Mesothelial cell of epicardium (in vitro differentiated cells): ENCODE measurements at places on chromosomes 3 and 15. TPM values are rescaled to one million over a fixed set of nuclear protein-coding genes. Genes with fewer than 3 reads are reported as not detected.

- no peaks in the 10 kb centered on the region for H3K36me3 ChIP-seq
- DNase-seq = no peak
- no peak overlapping the region for H3K27ac ChIP-seq
- H3K27me3 ChIP-seq = peaks cover 14% of the 10 kb centered on the region
- H3K4me1 ChIP-seq = no peaks in the 10 kb centered on the region
Observed at GRCh38 chr3:11084677-11085076, 69.6 kb upstream of the HRH1 start.

DNA sequence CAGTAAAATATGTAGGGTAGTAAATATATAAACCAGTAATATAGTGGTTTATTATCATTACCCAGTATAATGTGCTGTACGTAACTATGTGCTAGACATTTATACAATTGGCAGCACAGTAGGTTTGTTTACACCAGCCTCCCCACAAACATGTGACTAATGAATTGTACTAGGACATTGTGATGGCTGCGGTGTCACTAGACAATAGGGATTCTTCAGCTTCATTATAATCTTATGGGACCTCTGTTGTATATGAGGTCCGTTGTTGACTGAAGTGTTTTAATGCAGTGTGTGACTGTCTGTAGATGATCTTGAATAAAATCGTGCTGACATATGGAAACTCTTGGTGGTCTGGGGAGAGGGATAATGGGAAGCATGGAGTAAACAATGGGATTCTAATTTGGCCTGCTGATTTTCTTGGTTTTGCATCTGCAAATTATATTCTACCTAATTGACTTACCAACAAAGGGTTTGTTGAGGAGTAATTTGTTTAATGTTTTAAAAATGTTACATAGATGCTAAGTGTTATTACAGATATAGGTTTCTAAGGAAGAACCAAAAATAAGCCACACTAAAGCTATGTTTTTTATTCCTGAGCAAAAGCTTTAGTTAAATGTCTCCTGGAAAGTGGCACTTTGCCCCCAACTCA, 496.5 kb upstream of the TBL1XR1 start:
- no peak for DNase-seq
- H3K27ac ChIP-seq = peak overlapping the region; percentile 93
- H3K36me3 ChIP-seq = no peaks in the 10 kb centered on the region
- H3K4me3 ChIP-seq = no peak overlapping the region
- H3K4me1 ChIP-seq = peaks cover 18% of the 10 kb centered on the region

- H3K27ac ChIP-seq = no peak overlapping the region
- no peak for DNase-seq
- no peaks in the 10 kb centered on the region for H3K36me3 ChIP-seq
- H3K4me3 ChIP-seq = no peak overlapping the region
Observed at GRCh38 chr15:82298520-82298919, 35.9 kb downstream of the SAXO2 start.

Gene RBP2
- total RNA-seq = not detected in 3 replicates

Gene NRG4
- total RNA-seq = 7.6 to 8.7 TPM (median 7.6 TPM) in 3 replicates

Gene SSUH2
- 1.3 to 1.4 TPM (median 1.3 TPM) in 3 replicates for total RNA-seq

DNA sequence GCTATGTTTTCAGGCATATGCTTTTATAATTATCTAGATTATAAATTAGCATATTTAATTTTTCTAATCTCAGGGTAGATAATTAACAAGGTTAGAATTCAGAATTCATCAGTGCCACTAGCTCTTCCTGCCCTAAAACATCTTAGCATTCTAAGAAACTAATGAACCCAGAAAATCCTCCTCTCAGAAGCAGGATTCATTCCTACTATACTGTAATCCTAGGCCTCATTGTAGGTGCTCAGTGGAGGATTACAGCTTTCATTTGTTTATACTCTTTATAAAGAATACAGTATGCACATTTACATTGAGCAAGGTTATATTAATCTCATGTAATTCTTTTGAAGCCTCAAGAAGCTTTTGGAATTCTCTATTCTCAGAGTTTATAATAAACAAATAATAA, 20.9 kb downstream of the ACAD11 start:
- DNase-seq = no peak
- no peak overlapping the region for H3K27ac ChIP-seq
- H3K4me1 ChIP-seq = no peaks in the 10 kb centered on the region
- H3K27me3 ChIP-seq = no peaks in the 10 kb centered on the region
- peaks cover 7% of the 10 kb centered on the region for H3K36me3 ChIP-seq

- no peaks in the 10 kb centered on the region for H3K4me1 ChIP-seq
- DNase-seq = no peak
- H3K27ac ChIP-seq = no peak overlapping the region
Observed at GRCh38 chr3:32733631-32734229, 48.7 kb downstream of the CNOT10 start.

DNA sequence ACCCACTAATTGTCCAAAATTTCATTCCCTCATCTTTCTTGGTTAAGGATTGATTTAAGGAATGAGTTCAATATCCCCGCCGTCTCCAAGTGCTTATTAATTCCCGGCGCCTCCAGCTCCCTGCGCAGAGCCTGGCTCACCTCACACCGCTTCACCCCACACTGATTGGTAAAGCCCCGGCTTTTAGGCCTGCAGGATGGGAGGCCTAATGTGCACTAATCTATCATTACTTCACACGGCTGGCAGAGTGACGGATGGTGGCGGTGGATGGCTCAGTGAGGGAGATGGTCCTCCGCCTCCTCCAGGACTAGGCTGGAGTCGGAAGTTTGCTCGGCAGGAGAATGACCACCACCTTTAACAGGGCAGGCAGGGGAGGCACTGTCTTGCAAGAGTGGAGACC, 81.7 kb downstream of the MEGF11 start:
- H3K4me1 ChIP-seq = peaks cover 28% of the 10 kb centered on the region
- H3K4me3 ChIP-seq = no peak overlapping the region
- peaks cover 59% of the 10 kb centered on the region for H3K27me3 ChIP-seq
- H3K27ac ChIP-seq = no peak overlapping the region
- no peaks in the 10 kb centered on the region for H3K36me3 ChIP-seq
- DNase-seq = no peak
